ENCODE measurements at places on chromosomes 3 and 15.

DNA sequence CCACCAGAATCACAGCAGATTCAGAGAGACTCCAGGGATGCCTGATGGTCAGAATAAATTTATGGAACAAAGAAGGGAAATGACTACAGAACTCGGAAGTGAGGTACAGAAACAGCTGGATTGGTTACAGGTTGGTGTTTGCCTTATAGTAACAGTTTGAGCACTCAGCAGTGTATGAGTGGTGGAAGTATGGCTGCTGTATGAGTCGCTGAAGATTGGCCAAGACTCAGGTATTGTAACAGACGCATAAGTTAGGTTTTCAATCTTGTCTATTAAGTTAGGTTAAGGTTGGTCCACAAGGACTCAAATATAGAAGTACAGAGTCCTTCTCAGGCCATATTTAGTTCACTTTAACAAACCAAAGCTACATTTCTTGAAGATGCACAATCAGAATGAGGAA is 33.1 kb downstream of the ATP13A5 start:
- DNase-seq = no peak

GRCh38 chr15:29686445-29687203 is 135.6 kb downstream of the TJP1 start:
- DNase-seq = no peak

GRCh38 chr3:152555666-152556291 is 279.2 kb upstream of the P2RY1 start:
- no peak for DNase-seq

- DNase-seq = no peak
Observed at GRCh38 chr3:2599471-2599870, 500.8 kb downstream of the CNTN4 start.

DNA sequence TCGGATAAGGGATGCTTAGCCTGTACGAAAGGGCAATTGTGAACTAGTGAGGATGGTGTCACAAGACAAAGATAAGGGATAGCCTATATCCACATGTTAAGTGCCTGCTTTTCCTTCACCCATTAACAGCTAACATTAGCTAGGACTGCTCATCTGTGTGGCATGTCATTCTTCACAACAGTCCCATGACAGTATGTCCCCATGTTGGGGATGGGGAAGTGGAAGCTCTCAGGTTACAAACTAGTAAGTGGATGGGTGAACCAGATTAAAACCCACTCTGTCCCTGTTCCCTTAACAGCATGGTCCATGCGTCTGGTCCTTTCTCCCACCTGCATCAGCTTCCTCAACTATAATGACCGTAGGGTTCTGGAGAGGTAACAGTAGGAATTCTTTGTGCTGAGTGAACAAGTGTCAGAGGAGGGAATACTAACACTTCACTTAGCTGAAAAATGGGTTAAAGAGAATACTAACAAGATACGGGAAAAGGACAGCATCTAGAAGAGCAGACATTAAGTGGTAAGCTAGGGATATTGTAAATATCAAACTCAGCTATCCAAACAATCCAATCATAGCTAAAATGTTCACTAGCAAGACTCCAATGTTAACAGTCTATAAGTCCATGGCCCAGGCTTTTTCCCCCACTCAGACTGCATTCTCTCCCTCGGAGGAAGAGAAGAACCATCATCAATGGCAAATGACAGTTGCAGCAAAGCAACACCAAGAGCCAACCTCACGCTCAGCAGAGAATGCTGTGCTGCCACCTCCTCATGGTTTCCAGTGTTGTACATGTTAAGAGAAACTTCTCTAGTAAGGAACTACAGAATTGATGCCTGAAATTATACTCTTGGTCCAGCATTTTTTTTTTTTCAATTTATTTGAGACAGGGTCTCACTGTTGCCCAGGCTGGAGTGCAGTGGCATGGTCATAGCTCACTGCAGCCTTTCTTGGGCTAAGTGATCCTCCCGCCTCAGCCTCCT is 5.0 kb downstream of the RPLP1 start:
- DNase-seq = no peak

- no peak for DNase-seq
Observed at GRCh38 chr3:102790747-102791325, 356.0 kb downstream of the ZPLD1 start.

DNA sequence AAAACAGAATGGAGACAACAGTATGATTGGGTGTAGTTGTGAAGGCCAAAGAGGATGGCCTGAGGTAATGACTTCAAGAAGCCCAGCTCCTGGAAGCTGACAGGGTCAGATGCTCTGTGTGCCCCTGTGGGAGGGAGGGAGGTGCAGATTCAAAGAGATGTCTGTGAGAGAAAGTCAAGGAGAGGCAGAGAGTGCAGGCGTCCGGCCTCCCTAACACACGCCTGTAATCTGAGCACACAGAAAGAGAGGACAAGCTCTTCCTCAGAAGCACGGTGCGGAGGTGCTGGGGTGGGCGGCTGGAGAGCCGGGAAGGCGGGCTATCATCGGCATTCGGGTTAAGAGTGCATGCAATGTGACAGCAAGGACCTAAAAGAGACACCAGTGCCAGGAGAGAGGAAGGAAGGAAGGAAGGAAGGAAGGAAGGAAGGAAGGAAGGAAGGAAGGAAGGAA is 238.2 kb upstream of the HES1 start:
- no peak for DNase-seq

GRCh38 chr3:112958811-112959560 is 15.9 kb downstream of the CD200R1 start:
- DNase-seq = no peak

- DNase-seq = peak; percentile 51
Observed at GRCh38 chr15:84715441-84716035, 401 bp downstream of the SEC11A start.

DNA sequence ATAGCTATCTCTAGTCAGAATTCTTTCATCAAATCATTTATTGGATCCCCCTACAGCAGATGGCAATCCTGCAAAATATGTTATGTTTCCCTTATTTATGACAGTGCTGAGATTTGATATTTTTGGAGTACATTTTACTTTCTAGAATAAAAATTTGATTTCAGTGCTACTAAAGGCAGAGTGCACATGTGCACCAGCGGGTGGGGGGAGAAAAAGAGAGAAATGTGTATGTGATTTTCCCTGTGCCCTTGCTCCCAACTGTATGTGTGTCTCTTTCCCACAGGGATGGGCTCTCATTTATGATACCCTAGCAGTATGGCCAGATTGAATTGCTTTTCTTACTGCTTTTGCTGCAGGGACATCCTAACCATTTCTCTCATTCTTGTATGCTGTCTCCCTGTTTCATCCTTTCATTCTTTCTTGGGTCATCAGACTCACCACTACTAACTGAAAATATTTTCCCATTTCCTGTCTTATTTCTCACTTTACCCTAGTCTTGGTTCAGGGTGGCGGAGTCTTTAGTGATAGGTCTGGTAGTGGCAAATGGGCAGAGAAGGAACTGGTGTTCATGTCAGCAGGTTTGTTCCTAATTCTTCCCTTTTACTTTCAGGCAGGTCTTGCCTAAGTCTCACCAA is 140.7 kb downstream of the TCF12 start:
- no peak for DNase-seq

- DNase-seq = no peak
Observed at GRCh38 chr3:8455526-8456411, 45.9 kb upstream of the LMCD1 start.

- DNase-seq = no peak
Observed at GRCh38 chr15:90859234-90860131, 8.9 kb upstream of the FURIN start.

DNA sequence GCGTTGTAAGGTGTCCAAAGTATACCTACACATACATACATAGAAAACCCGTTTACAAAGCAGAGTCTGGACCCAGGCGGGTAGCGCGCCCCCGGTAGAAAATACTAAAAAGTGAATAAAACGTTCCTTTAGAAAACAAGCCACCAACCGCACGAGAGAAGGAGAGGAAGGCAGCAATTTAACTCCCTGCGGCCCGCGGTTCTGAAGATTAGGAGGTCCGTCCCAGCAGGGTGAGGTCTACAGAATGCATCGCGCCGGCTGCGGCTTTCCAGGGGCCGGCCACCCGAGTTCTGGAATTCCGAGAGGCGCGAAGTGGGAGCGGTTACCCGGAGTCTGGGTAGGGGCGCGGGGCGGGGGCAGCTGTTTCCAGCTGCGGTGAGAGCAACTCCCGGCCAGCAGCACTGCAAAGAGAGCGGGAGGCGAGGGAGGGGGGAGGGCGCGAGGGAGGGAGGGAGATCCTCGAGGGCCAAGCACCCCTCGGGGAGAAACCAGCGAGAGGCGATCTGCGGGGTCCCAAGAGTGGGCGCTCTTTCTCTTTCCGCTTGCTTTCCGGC is 318.6 kb downstream of the FGF12 start:
- no peak for DNase-seq

DNA sequence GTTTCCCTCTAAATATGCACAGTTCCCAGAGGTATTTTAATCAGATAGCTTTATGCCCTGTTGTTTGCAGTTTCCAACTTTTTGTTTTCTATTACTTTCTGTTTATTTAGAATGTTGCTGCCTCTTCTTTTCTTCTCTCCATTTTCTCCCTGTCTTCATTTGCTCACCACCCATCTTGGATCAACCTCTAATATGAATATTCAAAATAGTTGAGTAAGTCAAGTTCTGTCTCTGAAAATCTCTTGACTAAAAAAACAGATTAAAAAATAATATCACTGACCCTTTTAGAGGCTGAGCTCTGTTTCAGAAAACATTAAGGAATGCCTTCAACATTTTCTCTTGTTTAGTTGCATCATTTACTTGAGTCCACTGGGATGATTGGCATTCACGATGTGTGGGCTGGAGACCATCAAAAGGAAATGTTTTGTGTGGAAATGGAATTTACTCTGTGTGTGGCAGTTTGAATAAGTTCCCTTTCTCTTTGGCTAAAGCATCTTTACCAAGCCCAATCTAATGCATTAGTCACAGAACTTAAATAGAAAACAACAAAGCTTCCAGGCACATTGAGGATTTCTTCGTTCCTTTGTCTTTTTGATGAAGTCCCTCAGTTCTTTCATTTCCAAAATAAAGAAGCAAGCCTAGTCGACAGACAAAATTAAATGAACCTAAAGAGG is 633.9 kb upstream of the TGFBR2 start:
- no peak for DNase-seq
